ENCODE measurements at places on chromosomes 1 and 21.

DNA sequence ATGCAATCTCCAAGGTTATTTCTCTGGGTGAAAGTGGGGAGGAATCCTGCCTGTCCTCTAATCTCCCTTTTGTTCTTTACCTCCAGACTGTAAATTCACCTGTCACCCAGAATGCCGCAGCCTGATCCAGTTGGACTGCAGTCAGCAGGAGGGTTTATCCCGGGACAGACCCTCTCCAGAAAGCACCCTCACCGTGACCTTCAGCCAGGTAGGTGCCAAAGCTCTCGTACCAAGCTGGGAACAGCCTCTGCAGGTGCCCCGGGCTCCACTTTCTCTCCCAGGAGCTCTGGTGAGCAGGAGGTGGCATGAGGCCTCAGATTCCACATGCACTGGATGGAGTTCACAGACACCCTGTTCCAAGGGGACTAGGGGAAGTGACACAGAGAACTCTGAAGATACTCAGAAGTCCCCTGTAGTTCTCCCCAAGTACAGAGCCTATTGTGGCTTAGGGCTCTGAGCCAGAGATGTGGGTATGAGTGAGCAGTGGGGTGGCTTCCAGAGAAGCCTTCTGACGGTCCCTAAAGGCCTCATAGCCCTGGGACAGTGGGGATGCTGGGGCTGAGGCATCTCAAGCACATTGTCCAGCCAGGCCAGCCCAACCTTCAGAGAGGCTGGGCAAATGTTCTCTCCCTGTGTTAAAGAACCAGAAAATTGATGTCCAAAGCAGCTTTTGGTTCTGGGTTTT is 30.9 kb downstream of the RASSF5 start:
- no peak for DNase-seq

GRCh38 chr1:173295995-173296394 is 88.9 kb upstream of the TNFSF4 start:
- DNase-seq = no peak

DNA sequence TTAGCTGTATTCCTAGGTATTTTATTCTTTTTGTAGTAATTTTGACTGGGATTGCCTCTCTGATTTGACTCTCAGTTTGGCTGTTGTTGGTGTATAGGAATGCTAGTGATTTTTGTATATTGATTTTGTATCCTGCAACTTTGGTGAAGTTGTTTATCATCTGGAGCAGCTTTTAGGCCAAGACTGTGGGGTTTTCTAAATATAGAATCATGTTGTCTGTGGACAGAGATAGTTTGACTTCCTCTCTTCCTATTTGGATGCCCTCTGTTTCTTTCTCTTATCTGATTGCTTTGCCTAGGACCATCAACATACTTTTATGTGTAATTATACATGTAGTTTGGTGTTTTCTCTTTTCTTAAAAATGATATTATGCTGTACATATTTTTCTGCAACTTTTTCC is 27.2 kb downstream of the CD46 start:
- DNase-seq = no peak

- no peak for DNase-seq
Measured at GRCh38 chr1:4530166-4530785, 124.1 kb upstream of the AJAP1 start.

DNA sequence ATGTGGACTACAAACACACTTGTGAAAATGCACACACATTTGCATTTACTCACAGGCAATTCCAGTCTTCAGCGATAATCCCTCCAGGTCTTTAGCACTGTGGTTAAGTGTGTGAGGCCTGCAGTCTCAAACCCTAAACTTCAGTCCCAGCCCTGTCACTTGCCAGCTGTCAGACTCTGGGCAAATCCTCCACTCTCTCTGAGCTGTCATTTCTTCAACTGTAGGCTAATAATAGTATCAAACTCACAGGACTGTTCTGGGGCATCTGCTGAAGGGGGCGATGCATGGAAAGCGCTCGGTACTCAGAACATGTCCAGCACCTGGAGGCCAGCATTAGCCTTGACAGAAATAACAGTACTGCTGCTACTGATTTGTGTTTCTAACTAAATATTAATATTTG is 48.2 kb downstream of the NEK2 start:
- DNase-seq = no peak

DNA sequence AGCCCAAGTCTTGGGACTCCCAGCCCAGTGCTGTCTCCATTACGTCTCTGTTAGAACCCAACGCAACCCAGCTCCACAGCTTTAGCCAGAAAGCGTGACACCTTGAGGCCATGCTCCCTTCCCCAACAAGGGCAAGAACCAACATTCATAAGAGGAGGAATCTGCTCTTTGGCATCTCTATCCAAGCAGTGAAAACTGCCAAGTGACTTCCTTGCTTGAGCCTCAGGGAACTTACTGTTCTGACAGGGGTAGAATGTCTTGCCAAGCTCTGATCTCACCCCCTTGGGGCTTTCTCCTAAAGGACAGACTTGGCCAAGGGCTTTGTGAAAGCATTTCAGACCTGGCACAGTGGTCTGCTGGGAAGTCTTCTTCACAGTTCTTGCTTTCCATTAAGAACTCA is 56.6 kb downstream of the SYT6 start:
- DNase-seq = no peak

GRCh38 chr1:59422921-59423575 is 126.2 kb downstream of the FGGY start:
- DNase-seq = no peak

GRCh38 chr1:54486907-54487306 is 61.1 kb upstream of the ACOT11 start:
- DNase-seq = no peak

- no peak for DNase-seq
Measured at GRCh38 chr1:42172381-42173133, 8.0 kb upstream of the GUCA2A start.

DNA sequence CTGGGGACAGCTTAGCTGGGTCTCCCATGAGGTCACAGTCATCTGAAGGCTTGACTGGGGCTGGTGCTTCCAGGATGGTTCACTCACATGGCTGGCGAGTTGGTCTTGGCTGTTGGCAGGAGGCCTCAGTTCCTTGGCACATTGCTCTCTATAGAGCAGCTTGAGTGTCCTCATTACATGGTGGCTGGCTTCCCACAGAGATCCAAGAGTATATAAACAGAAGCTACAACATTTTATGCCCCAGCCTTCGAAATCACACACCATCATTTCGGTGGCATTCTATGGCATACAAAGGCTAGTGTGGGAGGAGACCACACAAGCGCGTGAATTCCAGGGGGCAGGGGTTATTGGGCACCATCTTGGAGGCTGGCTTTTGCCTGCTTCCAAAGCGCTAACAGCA is 63.0 kb downstream of the ALPL start:
- DNase-seq = no peak

GRCh38 chr1:26784023-26784871 is 3.5 kb upstream of the PIGV start:
- DNase-seq = no peak

- no peak for DNase-seq
Measured at GRCh38 chr21:46205766-46206162, 21.5 kb upstream of the SPATC1L start.

- DNase-seq = no peak
Measured at GRCh38 chr1:154129391-154129970, 25.4 kb downstream of the NUP210L start.

- no peak for DNase-seq
Measured at GRCh38 chr1:86063721-86064120, 92.9 kb downstream of the COL24A1 start.
